Lower lobe of right lung (tissue), 2 donors: ENCODE measurements at places on chromosomes 16 and 17.
A peak's percentile ranks its signal among the peaks of the same experiment; 100 is the strongest.

DNA sequence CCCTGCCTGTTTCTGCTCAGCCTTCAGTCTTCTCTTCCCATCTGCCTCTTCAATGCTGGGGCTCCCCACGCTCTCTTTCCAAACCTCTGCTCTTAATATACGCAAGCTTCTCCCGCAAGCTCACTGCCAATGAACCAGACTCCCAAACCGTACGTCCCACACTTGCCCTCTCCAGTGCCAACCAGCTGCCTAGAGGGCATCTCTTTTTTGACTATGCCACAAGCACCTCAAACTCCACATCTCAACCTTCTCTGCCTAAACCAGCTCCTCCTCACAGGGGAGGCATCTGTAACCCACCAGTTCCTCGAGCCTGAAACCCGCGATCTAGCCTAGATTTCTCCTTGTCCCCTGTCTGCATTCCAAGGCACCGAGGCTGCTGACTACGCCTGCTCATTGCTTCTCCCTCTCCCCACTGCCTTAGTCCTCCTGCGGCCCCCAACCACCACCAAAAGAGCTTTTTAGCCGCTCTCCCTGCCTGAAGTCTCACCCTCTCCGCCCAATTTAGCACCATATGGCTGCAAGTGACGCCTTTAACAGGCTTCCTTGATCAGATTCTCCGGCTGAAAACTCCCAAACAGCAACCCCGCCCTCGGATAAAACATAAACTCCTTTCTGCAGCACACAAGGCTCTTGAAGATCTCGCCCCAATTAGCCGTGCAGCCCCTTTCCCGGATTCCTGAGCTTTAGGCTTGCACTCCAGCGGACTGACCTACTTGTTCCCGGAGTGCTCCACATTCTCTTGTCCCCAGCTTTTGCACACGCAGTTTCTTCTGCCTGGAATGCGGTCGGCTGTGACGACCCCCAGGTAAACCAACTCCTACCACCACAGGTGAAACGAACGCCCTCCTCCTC lies 1.5 kb downstream of the GGA2 start:
- no peak for DNase-seq

- no peak for DNase-seq
These were observed 30.5 kb downstream of the ADCY7 start for GRCh38 chr16:50296807-50297206.

DNA sequence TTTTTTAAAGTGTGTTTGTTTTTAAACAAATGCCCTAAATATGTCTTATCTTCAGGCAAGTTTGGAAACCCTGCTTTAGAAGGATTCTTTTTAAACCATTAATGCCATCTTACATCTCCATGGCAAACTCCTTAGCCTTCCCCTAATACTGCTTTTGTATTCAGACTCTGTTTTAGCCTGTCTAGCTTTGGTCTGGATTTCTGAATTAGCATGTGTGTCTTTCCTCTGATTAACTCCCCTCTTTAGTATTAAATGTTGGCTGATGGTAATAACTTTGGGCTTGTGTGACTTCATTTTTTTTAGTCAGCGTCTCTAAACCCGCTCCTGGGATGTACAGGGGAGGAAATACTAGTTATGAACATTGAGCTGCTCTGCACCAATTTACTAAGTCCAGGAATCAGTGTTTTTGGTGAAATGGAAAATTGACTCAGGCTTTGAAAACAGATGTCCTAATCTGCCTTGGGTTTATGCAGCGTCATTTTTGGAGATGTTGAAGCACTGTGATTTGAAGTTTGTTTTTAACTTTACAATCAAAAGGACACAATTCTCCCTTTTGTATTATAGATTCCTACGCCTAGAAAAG lies 22.2 kb downstream of the WIPF2 start:
- no peak for DNase-seq

GRCh38 chr16:67673712-67674580 lies 7.3 kb downstream of the C16orf86 start:
- peak; percentile 81 for DNase-seq

- DNase-seq = no peak
These were observed 70.5 kb upstream of the CDH5 start for GRCh38 chr16:66295761-66296546.

DNA sequence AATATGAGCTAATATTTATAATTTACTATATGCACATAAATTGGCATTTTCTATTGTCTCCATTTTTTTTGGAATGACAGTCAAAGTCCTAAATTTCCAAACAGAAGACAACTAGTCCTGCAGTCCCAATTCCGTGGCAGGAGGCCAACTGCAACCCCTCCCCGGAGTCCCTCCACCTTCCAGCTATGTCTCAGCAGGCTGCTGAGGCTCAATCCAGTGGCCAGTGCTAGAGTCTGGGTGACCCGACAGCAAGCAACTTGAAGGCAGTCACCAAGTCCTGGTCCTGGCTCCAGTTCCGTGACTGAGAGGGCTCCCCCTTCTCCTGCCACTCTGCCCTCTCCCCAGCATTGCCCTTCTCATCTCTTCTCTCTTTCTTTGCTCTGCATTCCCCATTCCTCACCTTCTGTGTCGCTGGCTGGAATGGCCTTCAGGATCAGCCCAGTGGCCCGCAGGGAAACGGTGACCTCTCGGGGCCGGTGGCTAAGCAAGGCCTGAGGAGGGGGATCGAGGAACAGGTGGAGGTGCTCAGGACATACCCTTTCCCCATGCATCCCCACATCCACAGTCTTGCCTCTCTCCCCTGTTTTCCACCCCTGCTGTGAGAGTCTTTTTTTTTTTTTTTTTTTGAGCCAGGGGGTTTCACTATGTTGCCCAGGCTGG lies 22.4 kb upstream of the MFSD6L start:
- no peak for DNase-seq

GRCh38 chr16:53357208-53357586 lies 77.1 kb upstream of the RBL2 start:
- DNase-seq = no peak

DNA sequence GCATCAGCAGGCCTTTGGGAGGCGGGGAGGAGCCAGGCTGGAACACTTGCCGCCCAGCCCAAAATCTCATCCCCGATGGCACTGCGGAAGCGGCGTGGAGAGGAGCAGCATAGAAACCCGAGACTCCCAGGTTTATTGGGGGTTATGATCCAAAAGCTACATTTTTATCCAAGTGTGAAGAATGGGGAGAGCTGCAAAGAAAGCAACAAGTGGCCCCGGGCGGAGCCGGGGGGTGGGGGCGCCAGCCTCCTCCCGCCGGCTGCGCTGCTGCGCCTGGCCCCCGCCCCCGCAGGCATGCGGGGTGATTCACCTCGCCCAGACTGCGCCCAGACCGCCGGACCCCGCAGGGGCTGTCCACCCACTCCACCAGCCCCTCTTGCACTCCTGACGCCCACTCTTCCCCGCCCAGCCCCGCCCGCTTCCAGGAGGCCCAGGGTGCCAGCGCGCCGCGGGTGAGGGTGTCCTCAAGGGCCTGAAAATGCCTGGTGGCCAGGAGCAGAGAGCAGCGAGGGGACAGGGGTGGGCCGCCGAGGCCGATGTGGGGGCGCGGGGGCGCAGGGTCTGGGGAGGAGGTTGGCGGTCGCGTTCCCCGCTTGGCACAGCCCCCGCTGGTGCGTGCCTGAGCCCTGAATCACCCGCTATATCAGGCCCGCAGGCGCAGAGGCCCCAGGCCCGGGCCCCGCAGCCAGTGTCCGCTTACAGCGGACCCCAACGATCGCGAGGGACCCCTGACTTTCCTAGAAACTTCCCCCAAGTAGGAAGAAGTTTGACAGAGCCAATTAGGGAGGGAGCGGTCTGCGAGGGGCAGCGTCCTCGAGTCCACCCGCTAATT lies 1.3 kb downstream of the CAVIN1 start:
- peak; percentile 61 for DNase-seq

- DNase-seq = no peak
These were observed 74.2 kb downstream of the CYTH1 start for GRCh38 chr17:78707923-78708322.

DNA sequence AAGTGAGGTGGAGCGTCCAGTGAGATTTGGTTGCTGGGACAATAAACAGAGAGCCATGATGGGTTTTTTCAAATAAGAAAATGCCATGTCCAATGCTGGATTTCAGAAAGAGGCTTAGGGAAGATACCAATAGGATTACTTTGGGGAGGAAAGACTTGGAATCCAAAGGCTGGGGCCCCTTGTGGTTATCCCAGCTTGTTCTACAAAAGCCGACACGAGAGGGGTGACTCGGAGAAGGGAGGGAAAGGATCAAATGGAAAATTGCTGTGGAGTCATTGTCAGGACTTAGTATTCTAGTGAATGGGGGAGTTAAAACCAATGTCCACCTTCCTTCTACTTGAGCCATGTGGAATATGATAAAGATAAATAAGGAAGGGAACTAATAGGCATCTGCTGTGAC lies 305.5 kb downstream of the SOX9 start:
- no peak for DNase-seq

- no peak for DNase-seq
These were observed 106.3 kb downstream of the HS3ST4 start for GRCh38 chr16:25798065-25798464.

DNA sequence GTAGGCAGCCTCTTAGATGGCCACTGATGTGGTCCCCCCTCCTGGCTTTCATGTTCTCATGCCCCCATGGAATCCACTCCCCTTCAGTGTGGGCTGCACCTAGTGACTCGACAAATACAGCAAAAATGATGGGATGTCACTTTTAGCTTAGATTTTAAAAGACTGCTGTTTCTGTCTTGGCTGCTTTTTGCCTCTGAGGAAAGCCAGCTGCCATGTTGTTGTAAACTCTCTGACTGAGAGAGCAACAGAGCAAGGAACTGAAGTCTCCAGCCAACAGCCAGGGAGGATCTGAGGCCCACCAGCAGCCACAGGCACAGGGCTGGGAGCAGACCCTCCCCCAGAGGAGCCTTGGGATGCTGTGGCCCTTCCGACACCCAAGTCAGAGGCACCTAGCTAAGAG lies 60.6 kb upstream of the MARCHF10 start:
- no peak for DNase-seq

DNA sequence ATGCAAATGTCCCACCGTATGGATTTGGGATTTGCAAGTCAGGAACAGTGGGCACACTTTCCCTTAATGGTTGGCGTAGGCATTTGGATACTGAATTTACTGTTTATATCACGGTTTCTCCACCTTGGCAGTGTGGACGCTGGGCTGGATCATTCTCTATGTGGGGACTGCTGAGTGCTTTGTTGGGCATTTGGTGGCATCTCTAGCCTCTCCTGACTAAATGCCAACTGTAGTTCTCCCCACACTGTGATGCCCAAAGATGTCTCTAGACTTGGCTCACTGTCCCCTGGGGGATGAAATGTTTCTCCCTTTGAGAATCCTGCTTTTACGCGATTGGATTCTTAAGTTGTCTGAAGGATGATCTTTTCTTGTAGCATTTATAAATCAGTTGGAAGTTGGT lies 49.0 kb downstream of the RBFOX1 start:
- DNase-seq = no peak

DNA sequence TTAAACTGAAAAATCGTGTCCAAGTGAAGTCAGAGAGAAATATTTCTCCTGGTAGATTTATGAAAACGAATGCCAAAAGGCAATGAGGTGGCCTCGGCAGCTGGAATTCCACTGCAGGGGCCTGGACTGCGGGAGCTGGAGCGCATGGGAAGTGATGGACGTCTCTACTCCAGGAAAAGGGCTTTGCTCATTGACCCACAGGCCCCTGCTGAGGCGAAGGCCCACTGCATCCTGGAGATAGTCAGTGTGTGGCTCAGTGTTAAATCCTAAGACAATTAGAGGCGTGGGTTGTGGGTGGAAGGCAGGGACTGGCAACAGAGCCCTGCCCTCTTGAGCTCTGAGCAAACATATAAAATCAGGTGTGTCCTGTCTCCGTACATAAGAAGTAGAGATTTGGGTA lies 191.4 kb downstream of the SLC39A11 start:
- DNase-seq = no peak

DNA sequence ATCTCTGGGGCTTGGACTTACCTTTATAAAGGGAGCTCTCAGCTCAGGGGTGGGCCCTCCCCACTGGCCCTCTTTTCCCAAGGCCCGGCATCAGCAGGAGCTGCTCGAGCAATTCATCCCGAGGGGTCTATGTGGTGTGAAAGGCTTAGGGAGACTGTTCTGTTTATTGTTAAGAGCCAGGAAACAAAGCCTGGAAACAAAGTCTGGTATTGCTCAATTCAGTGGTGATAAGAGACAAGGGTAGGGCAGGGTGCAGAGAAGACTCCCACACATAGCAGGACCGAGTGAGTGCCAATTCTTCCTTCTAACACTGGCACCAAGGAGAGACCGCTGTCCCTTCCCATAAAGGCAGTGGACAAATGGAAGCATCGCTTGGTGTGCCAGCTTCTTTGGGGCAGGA lies 750.7 kb downstream of the KCNJ18 start:
- DNase-seq = no peak

DNA sequence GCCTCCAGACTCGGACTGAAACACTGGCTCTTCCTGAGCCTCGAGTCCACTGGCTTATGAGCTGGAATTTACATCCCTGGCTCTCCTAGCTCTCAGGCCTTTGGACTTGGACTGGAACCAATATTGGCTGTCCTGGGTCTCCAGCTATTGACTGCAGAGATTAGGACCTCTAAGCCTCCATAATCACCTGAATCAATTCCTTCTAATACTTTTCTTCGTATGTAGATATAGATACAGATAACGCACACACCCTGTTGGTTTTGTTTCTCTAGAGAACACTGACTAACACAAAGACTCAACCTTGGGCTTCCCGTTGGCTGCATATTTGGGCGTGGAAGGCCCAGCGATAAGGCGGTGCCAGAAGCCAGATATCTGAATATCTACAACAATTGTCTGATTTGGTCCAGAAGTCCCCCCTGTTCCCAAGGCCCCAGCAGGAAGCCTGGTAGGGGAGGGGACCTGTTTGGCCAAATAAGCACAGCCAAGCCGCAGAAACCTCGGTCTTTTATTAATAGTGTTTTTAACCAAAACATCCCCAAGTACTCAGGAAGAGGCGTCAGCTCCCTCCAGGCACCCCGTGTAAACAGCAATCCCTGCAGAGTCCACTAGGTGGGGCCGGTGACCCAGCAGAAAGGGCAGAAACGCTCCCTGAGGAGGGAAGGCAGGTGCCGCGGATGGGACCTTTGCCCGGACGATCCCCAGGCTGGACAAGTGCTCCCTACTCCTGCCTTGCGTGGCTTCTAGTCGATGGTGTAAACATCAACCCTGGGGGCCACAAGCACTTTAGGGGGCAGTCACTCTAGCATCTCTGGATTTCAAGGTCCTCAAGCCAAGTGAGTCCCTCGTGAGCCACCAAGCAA lies 57.0 kb downstream of the ABR start:
- peak; percentile 86 for DNase-seq

DNA sequence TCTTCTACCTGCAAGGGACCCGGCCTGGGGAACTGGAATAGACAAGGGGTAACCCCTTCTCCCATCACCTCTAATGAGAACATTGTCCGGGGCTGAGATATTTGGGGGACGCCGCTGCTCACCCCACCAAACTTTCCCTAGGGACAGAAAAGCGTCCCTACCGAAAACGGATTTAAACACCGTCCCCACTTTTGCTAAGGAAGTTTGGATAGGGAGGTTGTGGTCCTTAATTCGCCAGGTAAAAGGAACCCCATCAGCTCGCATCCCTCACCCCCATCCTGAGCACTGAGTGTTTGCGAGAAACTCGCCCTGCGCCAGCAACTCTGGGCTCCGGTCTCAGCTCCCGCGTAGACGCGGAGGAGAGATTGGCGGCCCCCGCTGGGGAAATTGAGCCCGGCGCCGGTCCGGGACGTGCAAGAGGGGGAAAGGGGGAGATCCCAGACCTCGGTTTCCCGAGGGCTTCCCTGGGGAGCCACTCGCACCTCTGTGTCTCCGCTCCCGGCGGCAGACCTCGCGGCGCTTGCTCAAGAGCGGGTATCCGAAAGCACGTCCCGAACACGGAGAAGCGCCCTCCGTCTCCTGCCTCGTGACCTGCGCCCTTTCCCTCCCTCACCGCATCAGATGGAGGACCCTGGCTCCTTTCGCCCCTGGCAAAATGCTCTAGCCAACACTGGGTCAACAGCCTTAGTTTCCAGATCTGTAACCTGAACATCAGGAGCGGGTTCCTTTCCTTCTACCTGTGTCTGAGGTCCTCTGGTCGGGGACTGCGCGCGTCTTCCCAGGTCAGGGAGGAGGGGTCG lies 3.1 kb upstream of the SOX9 start:
- DNase-seq = no peak
